ENCODE measurements at places on chromosomes 4 and X.

DNA sequence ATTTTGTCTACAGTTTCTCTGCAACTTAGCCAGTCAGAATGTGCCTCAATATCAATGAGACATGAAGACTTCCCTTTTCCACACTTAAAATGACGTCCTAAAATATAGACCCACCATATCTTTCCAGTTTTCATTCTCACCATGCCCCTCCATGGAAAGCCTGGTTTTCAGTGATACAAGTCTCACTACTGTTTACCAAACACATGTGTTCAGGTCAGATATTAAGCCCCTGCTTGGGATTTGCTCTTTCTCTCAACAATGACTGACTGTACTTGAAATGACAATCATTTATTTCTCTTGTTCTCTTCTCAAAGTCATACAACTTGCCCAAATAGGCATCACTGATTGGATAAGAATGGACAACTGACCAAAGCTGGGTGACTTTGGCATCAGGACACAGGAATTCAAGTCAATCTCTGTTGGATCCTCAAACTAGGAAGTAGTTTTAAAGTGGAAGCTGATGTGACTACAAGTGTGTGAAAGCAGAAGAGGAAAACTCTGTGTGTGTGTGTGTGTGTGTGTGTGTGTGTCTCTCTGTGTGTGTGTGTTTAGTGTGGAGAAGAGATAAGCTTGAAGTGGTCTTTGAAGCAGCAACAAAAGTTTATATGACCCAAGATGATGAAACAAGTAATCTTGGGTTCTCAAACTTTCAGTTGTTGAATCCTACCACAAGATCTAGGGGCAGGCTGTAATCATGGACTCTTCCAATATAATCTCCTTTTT is 217.4 kb upstream of the FGF13 start:
- no peak for DNase-seq

DNA sequence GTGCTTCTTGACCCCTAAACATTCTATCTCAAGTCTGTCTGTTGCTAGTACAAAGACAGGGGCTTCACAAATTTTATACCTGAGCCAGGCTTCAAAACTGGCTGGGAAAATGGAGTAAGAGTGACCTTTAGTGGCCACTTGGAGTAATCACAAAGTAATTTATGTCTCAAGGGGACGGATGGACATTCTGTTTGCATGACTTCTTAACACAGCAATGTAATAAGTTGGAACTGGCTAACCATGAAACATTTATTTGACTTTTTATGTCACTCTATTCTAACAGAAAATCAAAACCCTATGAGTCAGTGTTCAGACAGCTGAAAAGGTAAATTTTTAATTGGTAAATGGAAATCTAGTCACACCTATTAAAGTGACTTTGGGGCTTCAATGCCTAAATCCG is 600.6 kb downstream of the ANKRD50 start:
- DNase-seq: no peak

- no peak for DNase-seq
These were observed 265.0 kb upstream of the NWD2 start for GRCh38 chr4:36979533-36979932.

- no peak for DNase-seq
These were observed 113.0 kb downstream of the DTHD1 start for GRCh38 chr4:36394352-36394903.

DNA sequence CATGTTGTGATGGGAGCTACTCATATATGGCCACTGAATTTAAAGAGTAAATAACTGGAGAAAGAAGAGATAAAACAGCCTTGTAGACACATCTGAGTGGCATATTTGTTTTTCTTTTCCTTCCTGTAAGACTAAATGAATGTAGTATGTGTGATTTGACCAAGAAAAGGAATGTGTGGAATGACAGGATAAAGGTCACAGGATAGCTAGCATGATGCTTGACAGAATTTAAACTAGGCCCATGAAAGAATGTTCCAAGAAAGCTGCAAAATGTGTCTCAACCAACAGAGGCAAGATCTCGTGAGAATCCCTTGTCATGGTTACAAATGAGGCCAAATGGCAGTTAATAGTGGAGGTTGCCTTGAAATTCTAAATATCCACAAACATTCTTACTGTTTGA is 137.0 kb downstream of the KCNIP4 start:
- no peak for DNase-seq
